Adrenal gland (tissue), 19 donors: ENCODE measurements at places on chromosomes 13 and 19. TPM values are rescaled to one million over a fixed set of nuclear protein-coding genes. Genes with fewer than 3 reads are reported as not detected.

- DNase-seq: no peak
- H3K4me3 ChIP-seq: no peak overlapping the region
- no peaks in the 10 kb centered on the region for H3K27me3 ChIP-seq
- H3K36me3 ChIP-seq: no peaks in the 10 kb centered on the region
- peaks cover 28% of the 10 kb centered on the region for H3K4me1 ChIP-seq
Observed at GRCh38 chr19:42498169-42498757, 30.0 kb downstream of the CEACAM1 start.

SLITRK6 gene
- total RNA-seq: 0.37 TPM

GRCh38 chr19:9032136-9032631, 22.0 kb upstream of the MUC16 start:
- H3K27ac ChIP-seq: no peak overlapping the region
- DNase-seq: no peak
- no peaks in the 10 kb centered on the region for H3K36me3 ChIP-seq
- H3K4me3 ChIP-seq: no peak overlapping the region
- H3K4me1 ChIP-seq: no peaks in the 10 kb centered on the region

DNA sequence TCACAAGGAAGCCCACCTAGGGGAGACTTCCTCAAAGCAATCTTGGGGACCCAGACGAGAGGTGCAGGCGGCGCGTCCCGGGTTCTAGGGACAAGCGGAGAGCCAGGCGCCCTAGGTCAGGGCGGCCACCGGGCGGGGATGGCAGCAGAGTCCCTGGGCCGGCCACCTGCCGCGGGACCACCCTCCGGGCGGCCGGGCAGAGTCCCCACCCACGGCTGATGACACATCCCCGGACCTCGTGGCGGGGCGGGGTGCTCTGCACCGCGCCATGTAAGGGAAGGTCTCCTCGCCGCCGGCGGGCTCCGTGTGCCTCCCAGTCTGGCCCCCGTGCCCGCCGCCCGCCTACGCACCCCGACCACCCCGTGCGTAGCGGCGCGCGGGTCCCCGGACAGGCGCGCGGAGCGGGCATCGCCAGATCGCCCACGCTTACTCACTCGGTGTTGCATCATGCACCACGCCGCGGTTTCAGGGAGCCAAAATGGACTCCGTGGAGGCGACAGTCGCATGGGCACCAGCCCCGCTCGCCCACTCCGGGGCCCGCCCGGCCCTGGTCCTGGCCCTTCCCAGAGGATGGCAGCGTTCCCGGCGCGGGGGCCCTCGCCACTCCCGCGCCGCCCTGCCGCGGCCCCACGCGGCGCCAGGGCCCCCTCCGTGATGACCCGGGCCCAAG, 643 bp downstream of the SLC7A1 start:
- peak overlapping the region; percentile 1 for H3K4me3 ChIP-seq
- no peaks in the 10 kb centered on the region for H3K27me3 ChIP-seq
- H3K36me3 ChIP-seq: no peaks in the 10 kb centered on the region
- DNase-seq: peak; percentile 79

MVB12A gene
- total RNA-seq: 139 TPM
